ENCODE measurements at places on chromosomes 5 and 9.

DNA sequence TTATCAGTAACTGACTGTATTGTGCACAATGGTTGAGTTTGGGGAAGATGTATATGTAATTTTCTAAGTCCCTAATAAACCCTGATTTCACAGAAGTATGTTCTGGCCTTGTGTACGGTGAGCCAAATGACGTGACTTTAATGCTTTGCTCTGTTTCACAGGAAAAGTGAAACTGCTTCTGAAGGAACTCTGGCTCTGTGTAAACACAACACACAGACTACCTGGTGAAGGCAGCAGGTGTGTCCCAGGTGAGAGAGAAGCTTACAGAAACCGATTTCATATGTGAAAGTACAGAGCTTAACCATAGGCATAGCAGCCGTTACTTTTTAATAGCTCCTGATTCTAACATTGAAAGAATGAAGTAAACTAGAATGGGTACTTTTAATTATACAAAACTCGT is 31.9 kb downstream of the ICE1 start:
- no peak for DNase-seq

DNA sequence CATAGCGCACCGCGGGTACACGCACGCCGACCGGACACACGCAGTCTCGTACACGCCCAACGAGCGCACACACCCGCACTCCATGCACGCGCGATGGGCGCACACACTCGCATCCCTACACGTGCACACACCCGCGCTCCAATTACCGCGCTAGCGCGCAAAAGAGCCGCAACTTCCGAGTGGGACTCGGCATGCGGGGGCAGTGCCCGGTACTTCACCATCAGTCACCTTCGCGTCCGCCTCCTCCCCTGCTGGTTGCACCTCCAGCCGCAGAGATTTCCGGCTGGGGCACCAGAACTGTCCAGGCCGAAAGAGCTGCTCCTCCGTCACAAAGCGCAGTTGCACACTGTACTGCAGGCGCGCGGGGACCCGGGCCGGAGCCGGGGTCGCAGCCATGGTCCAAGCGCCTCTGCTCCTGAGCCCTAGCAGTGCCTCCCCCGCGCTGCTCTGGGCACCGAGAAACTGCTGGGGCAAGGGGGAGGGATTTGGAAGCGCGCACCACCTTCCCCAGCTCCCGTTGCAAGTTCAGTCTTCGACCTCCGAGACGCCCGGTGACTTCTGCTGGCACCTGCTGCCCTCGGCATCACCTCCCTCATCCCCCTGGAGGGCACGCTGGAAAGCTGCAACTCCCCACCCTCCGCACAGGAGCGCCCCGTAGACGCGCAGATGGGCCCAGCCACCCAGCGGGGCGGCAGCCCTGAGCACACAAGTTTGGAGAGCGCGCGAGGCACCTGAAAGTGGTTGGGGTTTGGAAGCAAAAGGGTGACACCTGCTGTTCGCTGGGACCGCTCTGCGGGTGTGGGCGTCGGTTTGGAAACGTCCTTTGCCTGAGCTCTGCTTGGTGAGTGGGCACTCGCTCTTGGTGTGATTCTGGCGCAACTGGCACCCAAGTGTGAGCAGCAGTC is 337.4 kb upstream of the PUM3 start:
- DNase-seq = peak; percentile 57

DNA sequence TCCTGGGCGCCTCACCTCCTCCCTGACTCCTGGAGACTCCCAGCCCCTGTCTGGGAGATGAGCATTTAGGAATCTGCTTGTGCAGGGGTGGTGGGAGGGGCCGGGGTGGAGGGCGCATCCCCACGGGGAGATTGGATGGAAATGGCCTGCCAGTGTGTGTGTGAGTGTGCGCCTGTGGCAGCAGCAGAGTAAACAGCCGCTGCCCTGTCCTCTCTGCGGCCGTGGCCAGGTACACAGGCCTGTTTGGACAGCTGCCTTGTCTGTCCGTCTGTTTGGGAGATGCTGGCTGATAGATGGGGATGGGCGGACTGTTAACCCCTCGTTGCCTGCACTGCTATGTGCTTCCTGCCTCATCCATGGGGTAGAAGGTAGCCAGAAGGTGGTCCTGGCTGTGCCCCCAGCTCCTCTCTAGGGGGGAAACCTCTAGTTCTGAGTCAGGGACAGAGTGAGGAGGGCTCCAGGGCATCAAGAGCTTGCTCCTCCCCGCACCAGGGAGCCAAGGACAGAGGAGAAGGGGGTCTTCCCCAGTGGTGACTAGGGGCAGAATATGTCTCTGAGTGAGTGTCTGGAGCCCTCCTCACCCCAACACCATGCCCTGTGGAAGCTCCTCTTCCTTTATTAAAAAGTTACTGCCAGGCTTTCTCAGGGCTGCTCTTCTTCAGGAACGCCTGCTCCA is 60.1 kb downstream of the LMX1B start:
- no peak for DNase-seq

- no peak for DNase-seq
Measured at GRCh38 chr9:137435980-137436760, 5.0 kb downstream of the ENTPD8 start.

DNA sequence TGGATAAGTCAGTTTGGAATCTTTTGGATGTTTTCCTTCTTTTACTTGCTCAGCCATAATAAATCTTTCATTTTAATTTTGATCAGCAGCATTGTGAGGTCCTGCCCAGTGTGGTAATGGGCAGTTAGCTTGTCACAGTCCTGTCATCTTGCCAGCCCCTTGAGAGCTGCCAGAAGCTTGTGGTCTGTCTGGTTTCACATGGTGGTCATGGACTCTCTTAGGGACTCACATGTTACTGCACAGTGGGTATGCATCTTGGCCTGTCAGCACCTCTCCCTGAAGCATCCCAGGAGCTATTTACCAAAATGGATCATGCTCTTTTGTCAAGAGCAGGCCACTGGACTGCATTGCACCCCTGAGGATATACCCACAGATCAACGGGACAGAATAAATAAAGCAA is 60.3 kb downstream of the DAPK1 start:
- DNase-seq = no peak

DNA sequence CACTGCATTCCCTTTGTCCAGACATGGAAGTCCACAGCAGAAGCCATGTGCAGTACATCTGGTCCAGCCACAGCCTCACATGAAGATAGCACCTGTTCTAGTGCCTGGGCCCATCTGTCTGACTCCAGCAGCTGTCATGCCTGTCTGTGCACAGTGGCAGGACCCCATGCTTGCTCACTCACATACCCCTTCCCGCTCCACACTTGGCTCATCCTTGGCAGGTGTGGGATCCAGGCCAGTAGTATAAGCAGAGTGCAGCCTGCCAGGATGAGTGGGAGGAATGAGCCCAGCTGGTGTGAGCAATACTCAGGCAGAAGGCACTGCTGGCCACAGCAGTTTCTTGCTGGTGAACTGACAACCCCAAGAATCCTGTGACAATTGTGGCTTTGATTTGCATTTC is 168.0 kb downstream of the PRDM9 start:
- DNase-seq = no peak

- DNase-seq = no peak
Measured at GRCh38 chr9:113649054-113649453, 185.5 kb downstream of the RGS3 start.

DNA sequence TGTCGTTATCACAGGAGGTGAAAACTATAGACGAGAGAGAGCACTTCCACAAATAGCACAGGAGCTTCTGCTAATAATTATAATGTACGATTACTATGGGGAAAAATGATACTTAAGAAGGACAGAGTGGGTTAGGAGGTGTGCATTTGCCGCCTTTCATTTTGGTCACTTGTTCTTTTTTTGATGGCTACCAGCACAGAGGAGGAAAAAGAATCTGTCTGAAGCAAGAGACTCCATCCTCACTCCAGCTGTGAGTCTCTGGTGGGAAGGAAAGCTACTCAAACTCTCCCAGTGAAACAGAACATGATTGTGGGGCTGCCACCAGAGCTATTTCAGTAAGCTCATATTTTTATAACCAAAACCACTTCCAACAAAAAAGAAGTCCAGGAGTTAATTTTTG is 270.4 kb upstream of the TMEM161B start:
- DNase-seq = no peak

DNA sequence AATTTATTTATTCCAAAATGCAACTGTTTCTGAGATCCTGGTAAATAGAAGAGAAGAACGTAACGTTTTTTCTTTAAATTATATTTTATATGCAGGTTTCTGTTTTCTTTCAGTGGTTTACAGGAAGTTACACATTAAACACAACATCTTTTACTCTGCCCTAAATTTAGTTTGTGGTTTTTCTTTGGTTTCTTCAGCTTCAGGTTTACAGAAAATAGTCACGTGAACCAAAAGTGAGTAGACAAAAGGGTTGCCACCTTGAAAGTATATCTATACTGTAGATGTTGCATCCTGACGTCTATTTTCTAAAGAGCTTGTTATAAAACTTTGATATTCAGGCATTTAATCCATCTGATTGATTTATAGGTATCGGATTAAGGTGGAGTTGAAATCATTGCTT is 1236.6 kb downstream of the MAT2B start:
- peak; percentile 7 for DNase-seq

DNA sequence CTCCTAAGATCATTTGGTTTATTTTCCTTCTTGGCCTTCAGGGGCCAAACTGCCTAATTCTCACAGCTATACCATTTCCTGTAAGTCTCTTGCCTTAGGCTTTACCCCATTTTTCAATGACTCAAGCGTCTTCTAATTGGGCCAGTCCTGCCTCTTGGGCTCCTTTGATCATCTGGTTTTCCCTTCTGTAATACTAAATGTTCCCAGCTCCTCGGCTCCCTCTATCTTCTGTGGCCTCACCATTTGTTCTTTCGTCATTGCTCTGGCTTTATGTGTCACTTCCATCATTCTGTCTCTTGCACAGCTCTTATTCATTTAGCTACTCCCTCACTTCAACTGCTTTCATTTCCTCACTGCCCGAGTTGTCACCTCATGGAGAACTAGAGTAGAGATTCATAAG is 14.5 kb upstream of the SPINK7 start:
- DNase-seq = no peak

DNA sequence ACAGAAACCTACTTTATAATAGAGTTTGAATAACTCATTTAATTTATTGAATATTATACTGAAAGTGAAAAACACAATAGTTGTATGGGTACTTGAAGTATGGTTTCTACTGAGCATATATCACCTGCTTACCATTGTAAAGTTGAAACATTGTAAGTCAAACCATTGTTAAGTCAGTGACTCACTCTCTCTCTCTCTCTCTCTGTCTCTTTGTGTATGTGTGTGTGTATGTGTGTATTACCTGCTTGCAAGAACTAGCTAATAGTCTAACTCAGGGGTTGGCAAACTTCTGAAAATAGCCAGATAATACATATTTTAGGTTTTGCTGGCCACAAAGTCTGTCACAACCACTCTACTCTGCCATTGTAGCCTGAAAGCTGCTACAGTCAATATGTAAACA is 564.3 kb upstream of the ZNF608 start:
- no peak for DNase-seq

DNA sequence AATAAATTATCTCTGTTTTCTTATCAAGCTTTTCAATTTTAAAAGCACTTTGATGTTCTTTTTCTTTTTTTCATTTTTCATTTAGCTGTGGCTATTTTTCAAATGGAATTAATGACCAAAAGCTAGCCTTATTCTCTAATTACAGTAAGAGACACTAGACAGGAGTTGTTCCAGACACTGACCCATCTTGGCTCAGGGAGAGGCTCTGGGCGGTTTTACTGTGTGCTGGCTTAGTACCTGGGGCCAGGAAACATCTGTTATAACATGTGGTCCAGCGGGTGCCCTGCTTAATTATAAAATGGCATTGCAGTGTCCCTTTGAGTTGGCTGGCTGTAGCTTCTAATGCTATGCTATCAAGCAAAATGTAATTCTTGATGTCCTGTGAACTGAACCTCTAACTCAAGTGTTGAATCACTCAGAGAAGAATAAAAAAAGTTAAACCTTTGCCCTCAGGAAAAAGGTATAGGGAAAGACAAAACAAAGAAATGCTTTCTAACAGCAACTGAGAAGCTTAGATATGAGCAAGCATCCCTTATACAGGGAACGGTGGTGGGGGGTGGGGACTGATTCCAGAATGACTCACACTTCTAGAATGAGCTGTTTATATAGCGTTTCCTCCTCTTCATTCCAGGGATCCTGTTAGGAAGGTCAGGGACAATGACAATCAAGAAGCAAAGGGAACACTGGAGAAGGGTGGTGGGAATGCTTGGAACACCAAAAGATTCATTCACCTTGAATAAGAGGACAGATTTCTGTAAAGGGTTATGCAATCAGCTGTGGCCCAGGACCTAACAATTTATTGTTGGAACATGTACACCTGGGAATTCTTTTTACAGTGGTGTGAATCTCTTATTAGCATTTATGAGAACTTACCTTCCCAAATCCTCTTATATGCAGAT is 58.7 kb upstream of the NFIB start:
- no peak for DNase-seq

GRCh38 chr9:106616026-106616425 is 246.9 kb upstream of the ZNF462 start:
- no peak for DNase-seq

DNA sequence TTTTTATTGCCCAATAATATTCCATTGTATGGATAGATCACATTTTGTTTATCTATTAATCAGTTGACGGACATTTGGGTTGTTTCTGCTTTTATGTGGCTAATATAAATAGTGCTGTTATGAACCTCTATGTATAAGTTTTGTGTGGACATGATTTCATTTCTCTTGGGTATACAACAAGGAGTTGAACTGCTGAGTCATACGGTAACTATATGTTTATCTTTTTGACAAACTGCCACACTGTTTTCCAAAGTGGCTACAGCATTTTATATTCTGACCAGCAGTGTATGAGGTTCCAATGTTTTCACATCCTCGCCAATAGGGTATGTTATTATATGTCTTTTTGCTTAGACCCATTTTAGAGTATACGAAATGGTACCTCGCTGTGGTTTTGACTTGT is 264.3 kb downstream of the RFX3 start:
- DNase-seq = no peak

- DNase-seq = no peak
Measured at GRCh38 chr5:60076746-60077145, 183.2 kb upstream of the PDE4D start.

DNA sequence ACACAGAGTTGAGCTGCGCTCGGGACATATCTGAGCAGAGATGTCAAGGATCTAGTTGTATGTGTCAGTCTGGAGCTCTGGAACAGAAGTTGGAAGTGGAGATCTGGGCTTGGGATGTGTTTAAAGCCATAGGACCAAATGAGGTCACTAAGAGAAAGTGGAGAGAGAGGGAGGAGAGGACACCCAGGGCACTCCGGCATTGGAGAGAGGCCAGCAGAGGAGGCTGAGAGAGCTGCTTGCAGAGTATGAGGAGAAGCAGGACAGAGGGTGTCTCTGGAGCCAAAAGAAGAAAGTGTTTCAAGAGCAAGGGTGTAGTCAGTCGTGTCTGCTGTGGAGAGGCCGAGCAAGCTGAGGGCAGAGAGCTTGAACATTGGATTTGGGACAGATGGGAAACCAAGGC is 34.7 kb downstream of the ARHGEF37 start:
- no peak for DNase-seq

- no peak for DNase-seq
Measured at GRCh38 chr5:50766462-50766861, 100.0 kb downstream of the PARP8 start.

All from GM13977 (cell line).